ENCODE measurements at places on chromosomes 3 and 15.
A peak's percentile ranks its signal among the peaks of the same experiment; 100 is the strongest.

DNA sequence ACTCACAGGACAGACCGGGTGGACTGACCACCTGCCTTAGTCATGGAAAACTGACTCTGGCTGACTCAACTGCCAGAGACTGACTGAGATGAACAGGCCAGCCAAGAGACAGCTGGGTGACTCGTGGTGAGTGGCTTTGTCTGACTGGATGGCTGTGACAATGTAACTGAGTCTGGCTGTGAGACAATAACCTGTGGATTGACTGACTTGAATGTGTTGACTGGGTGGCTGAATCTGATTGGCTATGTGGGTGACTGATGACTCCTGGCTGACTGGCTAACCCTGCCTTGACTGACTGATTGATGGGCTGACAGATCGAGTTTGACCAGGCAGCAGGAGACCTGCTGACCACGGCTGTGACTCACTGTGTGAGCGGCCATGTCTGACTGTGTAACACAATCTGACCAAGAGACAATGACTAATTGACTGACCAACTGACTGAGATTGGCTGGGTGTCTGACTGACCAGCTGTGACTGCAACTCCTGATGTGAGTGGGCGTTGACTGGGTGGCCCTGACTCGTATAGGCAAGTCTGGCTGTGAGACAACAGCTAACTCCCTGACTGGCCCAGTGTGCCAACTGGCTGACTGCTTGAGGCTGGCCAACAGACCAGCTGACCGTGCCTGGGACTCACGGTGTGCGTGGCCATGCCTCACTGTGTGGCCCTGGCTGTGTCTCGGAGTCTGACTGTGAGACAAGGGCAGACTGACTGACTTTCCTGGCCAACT, 509.1 kb downstream of the SHQ1 start:
- no peak for DNase-seq

- DNase-seq, result no peak
Measured at GRCh38 chr3:132283440-132283839, 33.8 kb upstream of the ACP3 start.

- DNase-seq, result no peak
Measured at GRCh38 chr3:106120356-106120755, 251.5 kb upstream of the CBLB start.

DNA sequence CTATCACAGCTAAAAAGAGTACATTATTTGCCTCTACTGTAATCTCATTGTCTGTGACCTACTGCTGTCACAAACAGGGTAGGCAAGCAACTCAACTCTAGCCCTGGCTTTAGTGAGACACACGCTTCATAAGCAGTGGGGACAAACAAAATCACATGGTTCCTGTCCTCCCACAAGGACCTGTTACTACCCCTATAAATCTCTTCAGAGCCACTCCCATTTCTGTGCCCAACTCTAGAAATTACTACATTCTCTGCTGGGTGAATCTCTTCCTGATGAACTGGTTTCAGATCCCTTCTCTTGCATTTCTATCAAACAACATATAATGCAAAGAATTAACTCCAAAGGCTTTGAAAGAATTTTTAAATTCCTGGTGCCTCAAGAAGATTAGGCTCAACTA, 117.3 kb downstream of the DMXL2 start:
- DNase-seq, result no peak

DNA sequence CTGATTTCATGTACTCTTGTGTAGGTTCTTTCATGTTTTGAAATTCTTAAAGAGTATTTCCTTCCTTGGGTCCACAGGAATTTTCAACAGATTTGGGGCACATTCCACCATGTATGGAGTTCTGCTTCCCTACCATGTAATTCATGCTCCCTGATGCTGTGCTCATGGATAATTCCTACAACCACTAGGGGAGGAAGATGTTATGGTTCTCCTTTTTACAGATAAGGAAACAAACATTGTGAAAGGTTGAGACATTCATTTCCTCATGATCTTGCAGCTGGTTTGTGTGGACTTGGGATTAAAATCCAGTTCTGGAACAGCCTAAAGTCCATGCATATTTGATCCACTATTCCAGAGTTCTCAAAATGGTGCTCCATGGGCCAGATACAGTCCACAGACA, 174.9 kb upstream of the FRMD4B start:
- no peak for DNase-seq

DNA sequence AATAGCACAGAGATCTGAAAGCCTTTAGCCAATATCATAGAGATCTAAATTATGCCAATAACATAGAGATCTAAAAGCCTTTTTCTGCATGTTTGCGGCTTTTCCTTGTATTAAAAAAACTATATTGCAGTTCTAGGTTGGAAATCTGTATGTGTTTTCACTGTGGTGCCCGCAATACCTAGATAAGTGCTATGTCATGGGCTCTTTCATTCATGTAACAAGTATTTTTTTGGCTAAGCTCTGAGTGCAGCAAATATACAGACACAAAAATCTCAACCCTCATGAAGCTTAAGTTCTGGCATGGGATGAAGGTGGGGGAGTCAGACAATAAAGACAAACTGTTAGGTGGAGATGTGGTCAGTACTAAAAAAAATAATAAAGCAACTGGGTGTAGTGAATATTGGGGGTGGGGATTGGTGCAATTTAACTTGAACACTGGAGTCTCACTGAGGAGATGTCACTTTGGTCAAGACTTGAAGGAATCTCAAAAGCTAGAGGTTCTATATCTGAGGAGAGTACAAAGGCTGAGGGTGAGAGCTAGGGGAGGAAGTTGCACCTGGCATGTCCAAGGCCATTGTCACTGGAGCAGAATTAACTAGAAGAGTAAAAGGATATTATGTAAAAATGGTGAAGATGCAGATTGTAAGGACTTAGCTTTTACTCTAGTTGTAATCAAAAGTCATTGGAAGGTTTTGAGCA, 973 bp downstream of the BUB1B start:
- DNase-seq, result no peak

DNA sequence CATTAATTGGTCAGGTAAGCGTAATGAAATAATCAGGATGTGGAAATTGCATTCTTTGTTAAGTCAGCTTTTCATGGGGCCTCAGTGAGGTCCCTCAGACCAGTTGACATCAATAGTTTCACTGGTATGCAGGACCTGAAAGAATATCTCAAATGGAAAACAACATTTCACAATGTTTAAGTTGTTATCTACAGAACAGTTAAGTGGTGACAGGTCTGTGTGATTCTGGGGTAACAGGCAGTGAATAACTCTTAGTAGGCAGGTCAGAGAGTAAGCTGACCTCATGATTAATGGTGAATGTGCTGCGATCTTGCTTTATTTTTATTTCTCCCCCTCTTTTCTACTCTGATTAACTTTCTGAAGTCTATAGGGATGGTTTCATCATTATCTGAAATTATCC, 28.9 kb upstream of the ACP3 start:
- DNase-seq, result no peak

GRCh38 chr3:153974614-153975013, 146.6 kb upstream of the ARHGEF26 start:
- DNase-seq, result no peak

GRCh38 chr15:89209057-89209456, 12.3 kb downstream of the RLBP1 start:
- DNase-seq, result no peak

- DNase-seq, result peak; percentile 10
Measured at GRCh38 chr3:98602078-98602678, 8.8 kb upstream of the CPOX start.

- no peak for DNase-seq
Measured at GRCh38 chr3:10015461-10015904, 10.8 kb upstream of the FANCD2 start.

GRCh38 chr3:107662124-107662507, 139.4 kb downstream of the BBX start:
- DNase-seq, result no peak

DNA sequence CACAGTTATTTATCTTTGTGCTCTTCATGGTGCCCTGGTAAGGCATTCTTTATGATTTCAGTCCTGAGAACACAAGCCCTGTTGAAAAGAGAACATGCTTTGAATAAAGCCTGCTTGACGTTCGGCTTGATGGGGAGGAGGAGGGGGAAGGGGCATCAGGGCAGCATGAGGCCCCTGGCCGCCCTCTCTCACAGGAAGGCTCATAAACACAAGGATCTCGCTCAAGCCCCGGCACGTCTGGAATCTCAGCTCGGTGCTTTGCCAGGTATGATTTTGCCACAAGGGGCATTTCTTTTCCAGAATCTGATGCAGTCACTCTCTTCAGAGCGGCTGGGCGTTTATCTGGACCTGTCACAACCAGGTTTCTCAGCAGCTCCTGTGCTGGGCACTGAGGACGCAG, 129.4 kb downstream of the DNAJB8 start:
- no peak for DNase-seq

- no peak for DNase-seq
Measured at GRCh38 chr3:23440416-23441294, 237.5 kb downstream of the UBE2E2 start.

- DNase-seq, result no peak
Measured at GRCh38 chr15:71254491-71254890, 139.2 kb downstream of the THSD4 start.

DNA sequence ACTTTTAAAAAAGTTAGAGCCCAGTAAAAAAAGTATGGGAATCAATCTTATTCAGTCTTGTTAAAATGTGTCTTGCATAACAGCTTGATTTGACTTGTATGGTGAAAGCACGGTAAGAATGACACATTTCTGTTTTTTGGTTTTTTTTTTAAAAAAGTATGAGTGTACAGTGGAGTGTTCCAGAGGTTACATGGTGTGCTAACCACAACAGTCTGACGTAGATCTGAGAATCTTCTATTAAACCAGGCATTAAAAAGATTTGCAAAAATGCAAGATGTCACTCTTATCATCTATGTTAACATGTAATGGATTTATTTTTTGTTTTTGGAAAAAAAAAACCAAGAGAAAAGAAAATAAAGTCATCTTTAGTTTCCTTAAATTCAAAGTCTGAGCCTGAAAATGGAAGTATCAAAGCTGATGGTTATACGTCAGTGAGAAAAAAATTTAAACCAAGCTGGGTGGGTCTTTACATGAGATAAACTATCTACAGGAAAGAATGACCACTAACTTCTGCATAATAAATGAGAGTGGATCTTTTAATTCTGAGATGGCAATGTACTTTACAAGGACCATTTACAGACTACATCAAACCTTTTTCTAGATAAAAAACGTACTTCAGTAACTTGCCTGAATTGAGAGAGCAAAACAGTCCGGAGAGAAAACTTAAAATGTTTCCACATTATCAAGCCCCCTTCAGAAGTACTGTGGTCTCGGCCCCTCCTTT, 1.6 kb downstream of the GABPB1 start:
- no peak for DNase-seq

DNA sequence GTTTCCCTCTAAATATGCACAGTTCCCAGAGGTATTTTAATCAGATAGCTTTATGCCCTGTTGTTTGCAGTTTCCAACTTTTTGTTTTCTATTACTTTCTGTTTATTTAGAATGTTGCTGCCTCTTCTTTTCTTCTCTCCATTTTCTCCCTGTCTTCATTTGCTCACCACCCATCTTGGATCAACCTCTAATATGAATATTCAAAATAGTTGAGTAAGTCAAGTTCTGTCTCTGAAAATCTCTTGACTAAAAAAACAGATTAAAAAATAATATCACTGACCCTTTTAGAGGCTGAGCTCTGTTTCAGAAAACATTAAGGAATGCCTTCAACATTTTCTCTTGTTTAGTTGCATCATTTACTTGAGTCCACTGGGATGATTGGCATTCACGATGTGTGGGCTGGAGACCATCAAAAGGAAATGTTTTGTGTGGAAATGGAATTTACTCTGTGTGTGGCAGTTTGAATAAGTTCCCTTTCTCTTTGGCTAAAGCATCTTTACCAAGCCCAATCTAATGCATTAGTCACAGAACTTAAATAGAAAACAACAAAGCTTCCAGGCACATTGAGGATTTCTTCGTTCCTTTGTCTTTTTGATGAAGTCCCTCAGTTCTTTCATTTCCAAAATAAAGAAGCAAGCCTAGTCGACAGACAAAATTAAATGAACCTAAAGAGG, 633.9 kb upstream of the TGFBR2 start:
- no peak for DNase-seq

- DNase-seq, result no peak
Measured at GRCh38 chr3:183061391-183062172, 37.7 kb downstream of the MCCC1 start.

GRCh38 chr3:188574885-188575284, 420.9 kb downstream of the LPP start:
- no peak for DNase-seq

DNA sequence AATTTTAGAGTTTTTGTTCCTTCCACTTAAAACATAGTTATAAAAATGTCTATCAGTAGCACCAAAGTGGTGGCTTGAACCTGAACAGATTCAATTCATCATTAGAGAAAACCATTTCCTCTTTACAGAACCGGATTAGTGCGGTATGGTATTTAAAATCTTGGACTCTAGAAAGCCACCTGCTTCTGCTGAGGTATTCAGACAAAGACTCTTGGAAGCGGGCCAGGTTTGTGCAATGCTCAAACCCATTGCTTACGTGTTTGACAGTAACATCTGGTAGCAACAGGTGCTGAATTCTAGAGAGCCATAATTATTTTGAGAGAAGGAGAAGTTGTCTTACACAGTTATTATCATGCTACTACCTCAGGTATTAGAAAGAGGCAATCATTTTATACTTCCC, 290.5 kb downstream of the NAALADL2 start:
- DNase-seq, result peak; percentile 83

GRCh38 chr3:16462679-16463078, 50.8 kb downstream of the RFTN1 start:
- DNase-seq, result no peak

DNA sequence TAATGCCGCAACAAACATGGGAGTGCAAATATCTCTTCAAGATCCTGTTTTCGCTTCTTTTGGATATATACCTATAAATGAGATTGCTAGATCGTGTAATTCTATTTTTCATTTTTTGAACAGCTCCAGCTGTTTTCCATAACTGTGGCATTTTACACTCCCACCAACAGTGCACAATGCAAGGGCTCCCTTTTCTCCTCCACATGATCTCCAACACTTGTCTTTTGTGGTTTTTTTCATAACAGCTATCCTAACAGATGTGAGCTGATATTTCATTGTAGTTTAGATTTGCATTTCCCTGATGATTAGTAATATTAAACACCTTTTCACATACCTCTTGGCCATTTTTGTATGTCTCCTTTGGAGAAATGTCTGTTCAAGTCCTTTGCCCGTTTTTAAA, 58.6 kb upstream of the TJP1 start:
- no peak for DNase-seq

DNA sequence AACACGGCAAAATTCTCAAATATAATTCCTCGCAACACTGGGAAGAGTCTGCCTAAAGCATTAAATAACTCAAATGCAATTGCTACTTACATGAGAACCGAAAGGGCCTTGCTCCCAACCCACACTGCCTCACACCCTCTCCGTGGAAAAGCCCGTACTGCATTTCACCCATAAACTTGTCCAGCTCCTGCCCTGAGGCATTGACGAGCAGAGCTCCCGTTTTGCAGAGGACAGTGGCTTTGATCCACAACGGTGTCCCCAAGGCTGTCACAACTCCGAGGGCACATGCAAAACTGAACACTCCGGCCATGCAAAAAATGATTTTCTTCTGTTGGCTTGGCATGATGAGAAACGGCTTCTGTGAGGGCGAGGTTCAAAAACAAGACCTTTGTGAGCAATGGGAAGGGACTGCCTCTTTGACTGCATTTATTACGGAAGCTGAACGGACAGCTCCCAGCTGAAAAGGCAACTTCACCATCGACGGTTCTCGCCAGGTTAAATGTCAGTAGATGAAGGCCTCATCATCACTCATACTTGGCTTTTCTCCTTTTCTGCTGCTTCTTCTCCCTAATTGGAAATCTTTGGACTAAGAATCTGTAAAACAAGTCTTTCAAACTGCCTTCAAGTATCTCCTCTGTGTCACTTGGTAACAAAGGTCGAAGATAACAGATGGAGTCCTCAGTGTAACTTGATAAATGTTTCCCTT, at the start of gene CLRN1:
TSS of gene CLRN1 (minus strand) at position 362 of the 706 bp plus-strand sequence. CDS start at position 343, 19 bp downstream.
- no peak for DNase-seq
